ENCODE measurements at places on chromosomes 1 and 21.

GRCh38 chr1:63984257-63984929, 210.6 kb downstream of the ROR1 start:
- no peak for DNase-seq

- DNase-seq, result no peak
These were observed 39.9 kb upstream of the CSF3R start for GRCh38 chr1:36522461-36523229.

GRCh38 chr1:4652631-4653327, 1.6 kb upstream of the AJAP1 start:
- peak; percentile 31 for DNase-seq

GRCh38 chr1:115429241-115429640, 91.2 kb upstream of the NGF start:
- no peak for DNase-seq

- no peak for DNase-seq
These were observed 38.3 kb downstream of the MORN1 start for GRCh38 chr1:2352897-2353550.

GRCh38 chr1:227261501-227261900, 56.8 kb downstream of the CDC42BPA start:
- no peak for DNase-seq

GRCh38 chr21:42296501-42296900, 18.7 kb downstream of the TFF3 start:
- DNase-seq, result no peak

DNA sequence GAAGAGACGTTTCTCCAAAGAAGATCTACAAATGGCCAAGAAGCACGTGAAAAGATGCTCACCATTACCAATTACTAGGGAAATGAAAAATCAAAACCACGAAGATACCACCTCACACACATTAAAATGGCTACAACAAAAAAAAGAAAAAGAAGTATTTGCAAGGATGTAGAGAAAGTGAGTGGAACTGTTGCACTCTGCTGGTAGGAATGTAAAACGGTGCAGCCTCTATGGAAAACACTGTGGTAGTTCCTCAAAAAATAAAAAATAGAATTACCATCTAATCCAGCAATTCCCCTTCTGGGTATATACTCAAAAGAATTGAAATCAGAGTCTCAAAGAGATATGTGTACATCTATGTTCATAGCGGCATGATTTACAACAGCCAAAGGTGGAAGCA, 115.4 kb upstream of the EDN2 start:
- no peak for DNase-seq

DNA sequence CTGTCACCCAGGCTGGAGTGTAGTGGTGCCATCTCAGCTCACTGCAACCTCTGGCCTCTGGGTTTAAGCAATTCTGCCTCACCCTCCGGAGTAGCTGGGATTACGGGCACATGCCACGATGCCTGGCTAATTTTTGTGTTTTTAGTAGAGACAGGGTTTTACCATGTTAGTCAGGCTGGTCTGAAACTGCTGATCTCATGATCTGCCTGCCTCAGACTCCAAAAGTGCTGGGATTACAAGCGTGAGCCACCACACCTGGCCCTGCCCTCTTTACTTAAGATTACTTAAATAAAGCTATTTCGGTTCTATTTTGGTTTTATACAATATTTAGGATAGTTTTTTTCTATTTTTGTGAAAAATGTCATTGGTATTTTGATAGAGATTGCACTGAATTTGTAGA, 15.3 kb upstream of the KCTD3 start:
- DNase-seq, result no peak

DNA sequence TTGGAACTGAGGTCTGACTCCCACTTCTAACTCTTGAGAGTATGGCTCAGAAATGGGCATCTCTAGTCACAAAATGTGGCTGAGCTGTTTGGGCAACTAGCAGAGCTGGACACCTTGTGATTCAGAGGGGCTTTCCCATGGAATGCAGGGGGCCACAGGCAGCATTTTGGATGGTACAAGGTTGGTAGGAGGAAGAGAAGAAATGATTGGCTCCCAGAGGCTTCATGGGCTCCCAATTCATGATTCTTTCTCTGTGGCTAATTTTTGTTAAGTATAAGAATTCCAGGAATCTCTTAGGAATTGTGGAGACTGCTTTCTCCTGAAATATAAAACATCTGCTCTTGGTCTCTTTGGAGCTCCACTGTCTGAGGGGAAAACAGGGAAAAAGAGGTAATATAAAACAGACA, 49.7 kb downstream of the PBX1 start:
- no peak for DNase-seq

DNA sequence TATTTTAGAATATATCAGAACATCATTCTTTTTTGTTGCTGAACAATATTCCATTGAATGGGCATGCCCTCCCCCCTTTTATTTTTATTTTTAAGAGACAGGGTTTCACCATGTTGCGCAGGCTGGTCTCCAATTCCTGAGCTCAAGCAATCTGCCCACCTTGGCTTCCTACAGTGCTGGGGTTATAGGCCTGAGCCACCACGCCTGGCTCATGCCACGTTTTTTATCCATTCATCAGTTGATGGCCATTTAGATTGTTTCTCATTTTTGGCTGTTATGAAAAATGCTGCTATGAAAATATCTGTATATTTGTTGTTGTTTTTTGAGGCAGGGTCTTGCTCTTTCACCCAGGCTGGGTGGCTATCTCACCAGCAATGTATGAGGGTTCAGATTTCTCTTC, 19.8 kb downstream of the SPEN start:
- DNase-seq, result no peak

DNA sequence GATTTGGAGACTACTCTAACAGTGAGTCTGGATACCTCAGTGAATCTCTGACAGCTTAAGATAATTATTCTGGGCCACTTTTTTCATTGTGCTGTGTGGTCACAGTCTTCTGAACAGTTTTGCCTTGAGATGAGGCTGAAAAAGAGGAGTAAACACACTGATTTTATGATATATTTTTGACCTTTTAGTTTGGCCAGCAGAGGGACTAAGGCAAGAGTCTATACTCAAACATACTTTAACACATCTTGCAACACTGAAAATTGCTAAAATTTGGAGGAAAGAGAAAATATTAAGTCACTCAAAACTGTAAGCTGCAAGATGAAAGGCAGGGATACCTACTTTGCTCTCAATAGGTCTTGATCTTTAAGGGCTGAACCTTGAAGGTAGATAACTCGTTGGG, 182.7 kb downstream of the KCNT2 start:
- no peak for DNase-seq

DNA sequence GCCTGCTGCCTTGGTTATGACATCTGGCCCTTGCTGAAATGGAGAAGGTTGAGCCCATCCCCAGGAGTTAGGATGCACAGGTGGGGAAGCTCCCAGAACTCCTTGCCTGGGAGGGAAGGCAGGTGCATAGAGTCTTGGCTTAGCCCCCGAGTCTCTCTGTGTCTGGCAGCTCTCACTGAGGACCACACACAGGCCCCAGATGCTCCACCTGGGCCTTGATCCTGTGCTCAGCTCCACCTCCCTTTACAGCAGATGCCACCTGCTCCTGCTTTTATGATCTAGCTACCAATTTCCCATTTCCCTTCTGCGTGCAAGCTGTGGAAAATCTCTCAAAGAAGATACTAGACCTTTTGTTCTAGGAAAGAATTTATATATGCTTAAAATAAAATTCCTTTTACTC, 28.8 kb upstream of the KCNJ6 start:
- no peak for DNase-seq

DNA sequence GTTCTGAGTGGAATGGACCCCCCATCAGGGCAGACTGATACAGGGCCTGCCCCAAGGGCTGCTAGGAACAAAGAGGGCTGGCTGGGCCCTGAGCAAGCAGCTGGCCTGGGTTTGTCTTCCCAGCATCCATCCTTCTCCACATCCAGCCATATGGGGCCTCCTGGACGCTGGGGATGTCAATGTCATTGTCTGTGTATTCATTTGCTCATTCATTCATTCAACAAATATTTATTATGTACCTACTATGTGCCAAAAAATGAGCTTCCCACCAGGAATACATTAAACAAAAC, 15.6 kb upstream of the ECE1 start:
- no peak for DNase-seq

All from effector CD4-positive, alpha-beta T cell (primary cell).